ENCODE measurements at places on chromosomes 3 and 15.

DNA sequence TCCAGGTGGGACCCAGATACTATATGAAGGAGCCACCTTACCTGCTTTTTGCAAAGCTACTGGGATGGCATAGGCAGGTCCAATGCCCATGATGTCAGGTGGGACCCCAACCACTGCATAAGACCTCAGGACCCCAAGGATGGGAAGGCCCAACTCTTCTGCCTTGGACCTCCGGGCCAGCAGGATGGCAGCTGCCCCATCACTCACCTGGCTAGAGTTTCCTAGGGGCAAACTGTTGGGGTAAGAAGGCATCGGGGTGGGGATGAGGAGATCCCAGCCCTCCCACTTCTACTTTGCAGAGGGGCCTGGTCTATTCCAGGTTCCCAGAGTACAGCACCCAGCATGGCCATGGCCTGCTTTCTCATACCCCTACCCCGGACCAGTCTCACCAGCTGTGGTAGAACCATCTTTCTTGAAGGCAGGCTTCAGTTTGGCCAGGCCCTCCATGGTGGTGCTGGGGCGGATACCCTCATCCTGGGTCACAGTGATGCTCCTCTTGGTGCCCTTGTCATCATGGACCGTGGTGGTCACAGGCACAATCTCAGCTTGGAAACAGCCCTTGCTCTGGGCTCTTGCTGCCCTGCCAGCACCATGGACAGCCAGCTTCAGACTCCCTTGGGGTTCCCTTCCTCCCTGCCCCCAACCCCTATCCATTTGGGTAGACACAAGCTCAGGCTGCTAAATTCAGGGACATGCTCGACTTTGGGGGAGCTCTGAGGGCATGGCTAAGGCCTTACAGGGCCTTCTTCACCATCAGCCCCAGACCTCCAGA, 10.6 kb downstream of the ACAA1 start:
- DNase-seq: no peak

DNA sequence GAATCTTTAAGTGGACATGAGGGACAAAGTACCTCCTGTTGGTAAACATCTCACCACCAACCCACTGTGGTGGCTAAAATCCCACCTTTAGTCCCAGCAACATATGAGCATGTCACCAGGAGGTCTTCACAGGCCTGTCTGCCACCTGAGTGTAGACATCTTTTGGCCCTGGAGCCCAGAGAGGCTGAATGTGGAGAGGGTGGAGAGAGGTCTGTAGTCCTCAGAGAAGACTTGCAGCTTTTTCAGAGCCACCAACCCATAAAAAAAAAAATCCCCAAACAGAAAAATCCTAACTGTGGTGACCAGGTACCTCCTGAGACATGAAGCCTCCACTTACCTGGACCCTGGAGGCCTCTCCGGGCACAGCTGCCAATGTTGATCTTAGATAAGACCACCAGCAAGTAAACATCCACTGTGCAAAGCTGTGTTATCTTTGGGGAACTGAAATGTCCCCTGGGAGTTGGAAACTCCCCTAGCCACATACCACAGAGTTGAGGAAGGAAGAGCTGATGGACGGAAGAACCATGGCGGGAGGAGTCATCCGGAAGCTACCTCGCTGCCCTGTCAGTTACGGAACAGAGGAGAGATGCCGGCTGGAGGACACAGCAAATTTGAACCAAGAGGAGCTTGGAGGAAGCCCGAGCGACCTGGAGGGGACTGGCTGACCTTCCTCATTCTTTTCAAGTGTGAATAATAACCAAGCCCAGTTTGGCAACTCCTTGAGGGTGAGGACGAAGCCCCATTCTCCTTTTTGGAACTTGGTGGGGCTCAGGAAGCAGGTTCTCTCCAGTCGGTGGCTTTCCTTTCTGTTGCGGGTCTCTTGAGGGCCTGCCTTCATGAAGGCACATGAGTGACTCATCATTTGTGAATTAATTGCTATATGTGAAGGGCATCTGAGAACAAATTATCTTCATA, at the start of gene GHRL:
GHRL (minus strand) TSS at position 443 of the 915 bp plus-strand sequence. CDS start 2,767 bp downstream, outside the sequence.
- no peak for DNase-seq

GRCh38 chr3:54968546-54969172, 40.8 kb upstream of the LRTM1 start:
- DNase-seq: peak; percentile 89

DNA sequence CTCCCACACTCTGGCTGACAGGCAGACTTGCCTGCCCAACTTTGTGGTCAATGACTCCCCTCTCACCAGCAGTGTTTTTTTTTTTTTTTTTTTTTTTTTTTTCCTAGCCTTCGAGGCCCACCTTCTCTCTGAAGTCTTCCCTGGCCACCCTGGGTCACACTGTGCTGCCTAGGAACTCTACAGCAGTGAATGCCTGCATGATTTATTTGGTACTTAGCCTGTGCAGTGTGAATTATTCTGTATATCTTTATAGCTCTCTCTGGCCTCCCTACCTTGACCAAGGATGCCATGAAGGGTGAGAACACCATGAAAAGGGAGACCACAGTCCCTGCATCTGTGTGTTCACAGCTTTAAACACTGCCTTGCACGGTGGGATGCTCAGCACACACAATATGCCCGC, 141.6 kb downstream of the CLSTN2 start:
- DNase-seq: no peak

- no peak for DNase-seq
Observed at GRCh38 chr3:20130106-20130505, 55.9 kb downstream of the SGO1 start.

DNA sequence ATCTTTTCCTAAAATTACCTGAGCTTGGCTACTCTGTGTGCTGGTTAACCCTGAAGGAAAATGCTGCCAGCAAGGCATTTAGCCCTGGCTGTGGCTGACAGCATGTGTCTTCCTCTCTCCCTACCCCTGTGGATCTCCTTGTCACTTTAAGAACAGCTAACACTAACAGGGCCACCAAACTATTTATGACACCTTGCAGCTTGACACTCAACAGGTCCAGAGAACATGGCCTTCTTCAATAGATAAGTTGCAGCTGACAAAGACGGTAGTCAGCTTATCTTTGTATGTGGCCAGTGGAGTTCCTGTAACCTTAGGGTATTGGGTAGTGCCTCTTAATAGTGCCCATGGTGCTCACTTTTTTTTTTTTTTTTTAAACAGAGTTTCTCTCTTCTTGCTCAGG, 32.0 kb upstream of the COPB2 start:
- no peak for DNase-seq

GRCh38 chr3:66567077-66567476, 66.3 kb upstream of the LRIG1 start:
- DNase-seq: peak; percentile 31

All from EH (cell line).